ENCODE measurements at places on chromosomes 12 and 14.

DNA sequence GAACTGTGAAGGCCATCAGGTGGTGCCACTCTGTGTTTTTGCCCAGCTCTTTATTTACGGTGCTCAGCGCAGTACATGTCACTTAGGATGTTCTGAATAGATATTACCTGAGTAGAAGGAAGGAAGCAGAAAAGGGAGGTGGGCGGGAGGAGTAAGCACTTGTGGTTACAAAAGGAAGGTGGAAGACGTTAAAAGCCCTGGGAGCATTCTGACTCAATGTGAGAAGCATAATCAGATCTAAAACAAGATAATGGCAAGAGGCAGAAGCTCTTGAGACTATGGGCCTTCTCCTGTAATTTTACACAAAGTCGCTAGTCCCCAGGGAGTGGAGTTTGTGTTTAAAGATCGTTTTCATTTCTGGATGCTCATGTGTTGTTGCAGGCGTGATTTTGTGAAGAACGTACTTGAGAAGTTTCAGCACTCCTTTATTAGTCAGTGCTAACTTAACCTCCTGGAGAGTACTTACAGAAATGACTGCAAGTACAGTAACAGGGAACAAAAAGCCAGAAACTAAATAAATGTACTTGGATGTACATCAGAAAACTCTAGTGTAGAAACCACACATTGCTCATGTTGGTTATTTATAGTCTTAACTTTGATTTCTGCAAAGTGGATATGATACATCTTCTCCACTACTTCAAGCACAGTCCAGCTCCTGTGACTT lies 1523.5 kb downstream of the AACS start:
- DNase-seq: no peak

GRCh38 chr12:6460751-6461371 lies 9.0 kb downstream of the TAPBPL start:
- no peak for DNase-seq

GRCh38 chr12:115013236-115013981 lies 329.4 kb upstream of the TBX3 start:
- DNase-seq: no peak

- DNase-seq: no peak
Measured at GRCh38 chr12:130825771-130826150, 13.3 kb downstream of the STX2 start.

DNA sequence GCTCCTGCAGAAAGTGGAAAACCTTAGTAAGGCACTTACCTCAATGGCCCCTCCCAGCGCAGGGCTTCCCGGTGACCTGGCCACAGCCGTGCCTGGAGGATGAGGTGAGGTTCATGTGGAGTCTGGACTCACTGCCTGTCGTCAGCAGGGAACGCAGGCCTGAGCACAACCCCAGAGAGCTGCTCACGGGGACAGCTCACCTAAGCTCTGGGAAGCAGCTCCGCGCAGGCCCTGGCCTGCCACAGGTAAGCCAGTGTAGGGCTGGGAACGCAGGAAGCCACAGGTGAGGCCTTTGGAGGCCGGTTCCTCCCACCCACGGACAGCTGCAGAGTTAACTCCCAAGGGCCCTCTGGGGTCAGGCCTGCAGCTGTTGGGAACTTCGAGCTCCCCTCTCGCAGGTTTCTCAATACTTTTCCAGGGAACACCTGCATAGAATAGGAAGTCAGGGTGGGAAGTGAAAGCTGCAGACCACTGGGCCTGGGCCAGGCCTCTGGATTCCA lies 32.7 kb downstream of the ANAPC7 start:
- no peak for DNase-seq

- DNase-seq: no peak
Measured at GRCh38 chr12:40693207-40693821, 1.1 kb downstream of the CNTN1 start.

DNA sequence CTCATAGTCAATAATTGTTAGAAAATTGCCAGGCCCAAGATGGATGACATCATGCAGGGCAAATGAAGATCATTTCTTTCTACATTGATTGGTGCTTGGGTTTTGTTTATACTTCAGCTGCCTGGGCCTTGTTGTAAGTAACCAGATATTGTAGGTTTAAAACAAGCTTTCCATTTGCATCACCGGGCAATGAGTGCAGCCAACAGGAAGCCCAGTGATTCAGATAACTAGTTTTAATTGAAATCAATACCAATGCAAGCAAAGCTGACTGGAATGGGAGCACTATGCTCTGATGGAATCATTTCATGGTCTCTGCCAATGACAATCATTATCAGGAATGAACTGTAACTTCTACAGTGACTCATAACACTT lies 279.3 kb downstream of the DUSP6 start:
- peak; percentile 49 for DNase-seq

- DNase-seq: no peak
Measured at GRCh38 chr14:92702441-92702918, 45.9 kb downstream of the LGMN start.

GRCh38 chr14:93648440-93649168 lies 139.7 kb downstream of the PRIMA1 start:
- DNase-seq: no peak

- no peak for DNase-seq
Measured at GRCh38 chr12:119980242-119980641, 8.8 kb upstream of the BICDL1 start.

GRCh38 chr12:42887657-42888056 lies 298.1 kb upstream of the PRICKLE1 start:
- no peak for DNase-seq

GRCh38 chr14:80323038-80323665 lies 111.8 kb upstream of the DIO2 start:
- DNase-seq: no peak

DNA sequence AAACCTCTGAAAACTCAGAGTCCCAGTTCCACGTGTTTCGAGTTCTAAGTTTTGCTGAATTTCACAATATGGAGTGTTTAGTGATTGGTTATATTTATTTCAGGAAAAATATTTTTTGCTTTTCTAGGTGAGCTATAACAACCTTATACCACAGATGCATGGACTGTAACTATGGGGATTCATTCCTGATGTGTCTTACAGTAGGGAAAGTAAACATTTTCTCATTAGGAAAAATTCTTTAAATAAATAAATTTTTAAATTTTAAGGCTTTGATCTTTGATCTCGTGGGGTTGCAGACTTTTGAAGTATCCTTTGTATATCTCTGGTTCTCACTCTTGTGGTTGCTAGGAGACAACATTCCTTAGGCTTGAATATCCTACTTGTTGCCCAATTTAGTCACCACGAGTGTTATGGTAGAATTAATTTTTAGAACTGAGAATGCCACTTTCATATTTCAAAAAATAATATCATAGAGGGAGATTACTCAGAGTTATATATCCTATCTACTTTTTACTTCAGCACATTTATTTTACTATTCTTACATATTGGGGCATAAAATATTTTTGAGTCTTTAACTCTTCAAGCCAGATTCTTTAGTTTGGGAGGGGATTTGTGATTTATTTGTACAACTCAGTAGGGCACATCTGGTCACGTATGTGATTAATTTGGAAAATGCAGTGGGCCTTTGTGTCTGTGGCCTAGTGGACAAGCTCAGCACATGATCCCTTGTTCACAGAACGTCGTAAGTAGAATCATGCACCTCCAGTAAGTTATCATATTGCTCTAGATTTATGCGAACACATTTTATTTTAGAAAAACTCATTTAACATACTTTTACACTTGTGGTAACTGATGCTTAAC lies 224.0 kb downstream of the TTC6 start:
- peak; percentile 31 for DNase-seq

- no peak for DNase-seq
Measured at GRCh38 chr12:105576261-105576660, 245.8 kb downstream of the C12orf75 start.

DNA sequence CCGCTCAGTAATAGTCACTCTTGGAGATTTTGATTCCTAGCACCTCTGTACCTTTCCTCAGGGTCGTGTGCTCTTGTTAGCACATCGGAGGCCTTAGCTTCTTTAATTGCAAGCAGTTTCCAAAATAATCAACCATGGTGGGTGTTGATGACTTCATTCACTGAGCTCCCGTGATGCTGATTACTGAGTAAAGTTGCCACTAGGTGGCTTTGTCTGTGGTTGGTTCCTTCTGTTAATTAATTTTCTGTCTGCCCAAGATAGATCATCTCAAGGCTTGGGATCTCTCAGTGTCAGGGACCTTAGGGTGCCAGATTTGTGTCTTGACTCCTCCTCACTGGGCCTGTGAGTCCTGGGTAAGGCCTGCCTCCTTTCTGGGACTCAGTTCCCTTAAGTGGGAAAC lies 54.3 kb downstream of the PTPN11 start:
- no peak for DNase-seq

- no peak for DNase-seq
Measured at GRCh38 chr14:38001501-38001900, 206.2 kb upstream of the SSTR1 start.

DNA sequence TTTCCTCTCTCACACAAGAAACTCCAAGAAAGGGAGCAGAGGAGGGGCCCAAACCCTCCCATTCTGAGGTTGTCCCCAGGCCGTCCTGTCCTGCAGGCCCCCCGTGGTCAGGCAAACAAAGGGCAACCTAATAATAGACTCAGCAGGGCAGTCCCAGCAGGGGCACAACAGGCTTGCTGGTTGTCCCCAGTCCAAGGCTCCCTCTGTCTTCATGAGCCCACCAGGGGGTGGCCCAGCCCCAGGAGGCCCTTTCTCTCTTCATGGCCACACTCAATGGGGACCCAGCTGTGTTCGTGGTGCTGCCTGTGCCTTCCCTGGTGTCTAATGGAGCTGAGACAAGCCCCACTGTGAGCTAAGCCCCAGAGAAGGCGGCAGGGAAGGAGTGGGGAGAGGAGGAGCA lies 359.9 kb downstream of the ADGRD1 start:
- no peak for DNase-seq

- no peak for DNase-seq
Measured at GRCh38 chr12:124664395-124665111, 97.1 kb upstream of the NCOR2 start.

DNA sequence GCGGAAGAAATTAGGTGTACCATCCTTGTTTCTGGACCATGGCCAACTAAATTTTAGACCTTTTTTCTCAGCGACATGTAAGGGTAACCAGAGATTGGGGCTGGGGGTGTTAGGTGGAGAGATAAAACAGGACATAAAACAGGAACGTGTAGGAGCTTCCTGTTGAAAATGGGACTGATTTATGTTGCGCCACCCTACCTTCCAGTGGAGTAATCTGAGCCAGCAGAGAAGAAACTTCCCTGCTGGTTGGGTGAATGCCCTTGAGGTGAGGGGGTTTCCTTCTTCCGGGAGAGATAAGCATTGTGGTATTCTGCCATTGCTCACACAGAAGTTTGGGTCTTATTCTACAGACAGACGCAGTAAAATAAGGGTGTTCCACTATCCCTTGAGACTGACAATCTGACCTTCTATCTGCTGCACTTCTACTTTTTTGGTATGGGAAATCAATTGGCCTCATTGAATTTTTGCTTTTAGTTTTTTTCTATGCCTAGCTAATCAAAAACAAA lies 417.6 kb downstream of the PCNX1 start:
- no peak for DNase-seq

DNA sequence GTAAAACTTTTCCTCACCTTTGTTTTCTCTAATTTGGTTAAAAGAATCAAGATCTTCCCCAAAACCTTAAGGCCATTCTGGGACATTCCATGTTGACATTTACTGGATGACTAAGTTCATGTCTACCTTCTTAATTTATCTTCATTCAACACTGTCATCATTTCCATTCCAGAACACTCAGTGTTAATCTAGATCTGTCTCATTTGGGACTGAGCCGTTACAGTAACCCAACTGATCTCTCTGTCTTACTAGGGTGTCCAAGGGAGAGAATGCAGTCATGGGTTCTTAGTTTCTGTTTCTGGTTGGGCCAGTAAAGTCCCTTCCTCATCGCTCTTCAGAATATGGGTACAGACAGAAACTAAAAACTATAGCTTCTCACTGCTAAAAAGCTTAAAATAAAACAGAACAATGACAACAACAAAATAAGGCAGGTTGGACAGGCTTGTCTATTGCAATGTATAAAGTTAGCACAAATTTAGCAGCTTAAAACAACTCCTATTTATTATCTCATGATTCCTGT lies 144.8 kb downstream of the ASCL1 start:
- DNase-seq: no peak

- no peak for DNase-seq
Measured at GRCh38 chr14:105201925-105202513, 20.9 kb upstream of the NUDT14 start.

- no peak for DNase-seq
Measured at GRCh38 chr12:2510045-2510444, 284.7 kb upstream of the FKBP4 start.

GRCh38 chr12:49616533-49617219 lies 6.7 kb upstream of the PRPF40B start:
- DNase-seq: no peak

GRCh38 chr14:61343991-61344405 lies 22.6 kb downstream of the PRKCH start:
- DNase-seq: no peak

GRCh38 chr12:32702946-32703345 lies 23.8 kb downstream of the DNM1L start:
- no peak for DNase-seq

- DNase-seq: no peak
Measured at GRCh38 chr14:83706231-83706954, 1823.6 kb upstream of the FLRT2 start.

DNA sequence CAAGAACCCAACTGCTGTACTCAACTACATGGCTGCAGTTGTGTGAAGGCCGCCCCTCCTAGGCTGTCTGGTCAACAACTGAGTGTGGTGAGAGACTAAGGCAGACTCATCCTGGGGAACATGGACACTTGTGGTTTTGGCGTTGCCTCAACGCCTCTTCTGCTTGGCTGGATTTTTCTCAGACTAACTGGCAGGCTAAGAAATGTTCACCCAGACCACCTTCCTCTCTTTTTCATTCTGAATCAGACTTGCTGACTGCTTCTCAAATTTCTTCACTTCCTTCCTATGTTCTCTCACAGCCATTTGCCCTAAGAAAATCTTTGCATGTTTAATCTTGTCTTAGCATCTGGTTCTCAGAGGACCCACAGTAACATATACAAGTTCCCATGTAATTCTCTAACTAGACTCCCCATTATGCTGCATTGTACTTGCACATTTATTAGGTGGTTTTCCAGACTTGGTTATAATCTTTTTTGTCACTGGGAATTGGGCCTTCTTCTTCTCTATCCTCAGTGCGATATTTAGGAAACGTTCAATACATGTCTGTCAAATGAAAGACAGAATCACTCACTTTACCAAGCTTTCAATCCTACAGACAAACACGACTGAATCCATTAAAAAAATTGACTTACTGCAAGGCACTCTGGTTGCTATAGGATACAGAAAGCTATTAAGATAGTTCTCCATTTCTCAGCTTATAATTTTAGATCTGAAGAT lies 327.6 kb downstream of the CCER1 start:
- no peak for DNase-seq

DNA sequence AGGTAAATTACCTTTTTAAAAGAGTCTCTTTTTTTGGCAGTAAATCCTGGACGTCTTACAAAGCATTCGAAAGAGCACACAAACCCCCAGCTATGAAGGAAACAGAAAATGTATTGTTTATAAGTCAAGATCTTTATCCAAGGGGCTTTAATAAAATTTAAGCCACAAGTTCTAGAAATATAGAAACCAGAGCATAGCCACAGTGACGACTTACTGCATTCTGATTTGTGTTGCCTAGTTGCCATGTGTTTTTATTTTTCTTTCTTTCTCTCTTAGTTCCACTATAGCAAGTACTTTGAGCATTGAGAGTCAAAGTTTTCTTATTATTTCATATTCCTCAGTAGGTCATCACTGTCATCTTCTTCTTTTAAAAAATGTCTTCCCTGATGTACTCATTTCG lies 47.8 kb upstream of the TBPL2 start:
- DNase-seq: no peak

Data from fibroblast of the conjunctiva (primary cell).